H1 (cell line): ENCODE measurements at places on chromosomes 2 and 18.

DNA sequence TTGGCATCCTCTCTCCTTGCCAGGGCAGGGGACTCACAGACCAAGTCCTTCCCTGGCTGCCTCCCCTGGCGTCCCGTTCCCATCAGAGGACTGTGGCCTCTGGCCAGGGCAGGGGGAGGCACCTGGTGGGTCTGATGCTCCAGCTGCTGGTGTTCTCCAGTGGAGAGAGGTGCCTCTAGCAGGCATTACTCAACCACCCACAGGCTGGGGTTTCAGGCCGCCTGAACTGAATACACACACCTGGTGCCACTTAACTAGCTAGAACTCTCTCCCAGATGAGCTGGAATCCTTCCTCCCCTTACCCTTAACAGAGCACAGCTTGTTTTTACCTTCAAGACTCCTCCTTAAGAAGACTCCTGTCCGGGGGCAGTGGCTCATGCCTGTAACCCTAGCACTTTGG is 37.7 kb upstream of the CNGA3 start:
- DNase-seq: no peak

- no peak for DNase-seq
Measured at GRCh38 chr2:33492399-33493134, 16.1 kb downstream of the RASGRP3 start.

DNA sequence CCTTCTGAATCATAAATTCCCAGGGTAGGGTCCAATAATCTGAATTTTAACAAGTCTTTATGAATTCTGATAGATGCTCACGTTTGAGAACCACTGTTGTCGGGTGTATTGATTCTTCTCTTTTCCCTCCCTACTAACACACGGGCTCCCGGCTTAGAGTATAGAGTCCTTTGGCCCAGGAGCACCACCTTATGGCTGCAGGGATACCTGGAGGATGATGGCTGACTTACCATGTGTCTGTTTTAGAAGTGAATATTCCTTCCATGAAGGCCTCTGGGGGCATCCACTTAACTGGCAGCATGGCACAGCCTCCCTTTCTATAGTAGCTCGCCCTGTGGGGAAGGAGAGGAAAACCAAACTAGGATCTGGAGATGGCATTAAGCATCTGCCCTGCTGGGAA is 91.7 kb downstream of the CLIP4 start:
- DNase-seq: no peak

DNA sequence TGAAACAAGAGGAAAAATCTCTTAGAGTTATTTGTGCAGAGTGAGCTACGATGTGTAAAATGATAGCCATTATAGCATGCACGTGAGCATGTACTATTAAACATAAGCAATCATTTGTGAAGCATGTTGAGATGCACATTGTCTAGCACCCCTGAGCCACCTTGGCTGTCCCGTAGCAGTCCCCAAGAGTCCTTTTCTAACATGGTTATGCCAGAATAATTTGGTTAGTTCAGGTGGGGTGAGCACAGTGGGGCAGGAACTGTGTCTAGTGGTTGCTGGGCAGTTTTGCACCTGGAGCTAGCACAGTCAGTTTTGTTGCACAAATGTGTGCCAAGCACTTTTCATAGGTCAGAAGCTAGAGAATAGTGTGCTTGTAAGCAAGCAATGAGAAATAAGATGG is 809.8 kb downstream of the RNF144A start:
- DNase-seq: no peak

DNA sequence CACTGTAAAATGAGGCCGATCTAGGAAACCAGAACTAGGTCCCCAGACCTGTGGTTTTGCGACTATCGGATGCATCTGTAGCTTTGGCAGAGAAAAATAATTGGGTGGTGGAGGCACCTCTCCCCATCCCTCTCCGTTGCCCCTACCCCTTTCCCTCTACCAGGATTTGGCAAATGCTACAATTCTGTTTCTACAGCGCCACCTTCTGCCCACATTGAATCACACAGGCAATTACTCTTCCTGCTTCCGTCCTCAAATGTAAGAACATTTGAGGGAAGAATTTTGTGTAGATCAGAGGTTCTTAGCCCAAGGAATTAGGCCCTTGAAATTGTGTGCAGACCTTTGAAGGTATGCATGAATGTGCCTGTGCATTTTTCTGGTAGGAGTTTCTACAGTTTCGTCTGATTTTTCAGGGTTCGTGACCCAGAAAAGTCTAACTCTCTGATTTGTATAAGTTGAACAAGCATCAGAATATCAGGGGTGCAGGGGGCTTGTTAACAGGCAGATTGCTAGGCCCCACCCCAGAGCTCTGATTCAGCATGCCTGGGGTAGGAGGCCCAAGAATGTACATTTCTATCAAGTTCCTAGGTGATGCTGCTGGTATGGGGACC is 11.2 kb downstream of the ATP6V1B1 start:
- DNase-seq: no peak

DNA sequence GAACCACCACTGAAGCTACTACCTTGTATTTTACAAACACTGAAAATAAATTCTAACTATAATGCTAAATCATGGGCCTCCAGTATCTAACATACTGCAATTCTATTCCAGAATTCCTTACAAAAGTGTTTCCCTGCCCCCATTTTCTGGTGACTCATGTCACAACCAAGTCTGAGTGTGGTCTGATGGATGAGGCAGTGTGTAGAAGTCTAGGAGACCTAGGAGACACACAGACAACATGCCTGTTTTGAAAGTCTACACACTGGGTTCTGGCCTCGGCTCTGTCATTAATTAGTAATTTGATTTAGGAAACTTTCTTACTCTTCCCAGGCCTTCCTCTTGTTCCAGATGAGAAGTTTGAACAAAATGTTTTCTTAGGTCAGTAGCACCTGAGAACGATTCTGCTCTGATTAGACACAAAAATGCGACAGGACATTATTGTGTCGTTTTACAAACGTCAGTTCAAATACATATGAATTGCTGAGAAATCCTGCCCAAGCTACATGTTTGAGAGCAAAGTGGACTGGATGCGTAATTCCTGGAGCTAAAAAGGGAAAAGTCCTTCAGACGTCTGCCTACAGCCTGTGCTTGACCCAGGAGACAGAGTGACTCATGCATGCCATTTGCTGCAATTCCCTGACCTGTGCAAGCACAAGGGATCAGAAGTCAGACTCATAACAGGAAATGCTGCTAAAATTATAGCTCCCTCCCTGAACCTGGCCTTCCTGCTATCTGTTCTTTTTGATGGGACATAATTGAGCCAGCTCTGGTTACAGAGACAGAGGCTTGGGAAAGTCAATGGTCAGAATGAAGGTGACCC is 494.4 kb downstream of the SOX11 start:
- no peak for DNase-seq

GRCh38 chr2:239689410-239689809 is 288.6 kb upstream of the HDAC4 start:
- DNase-seq: no peak

- no peak for DNase-seq
Measured at GRCh38 chr18:51138936-51139335, 58.5 kb downstream of the MEX3C start.

- DNase-seq: no peak
Measured at GRCh38 chr2:157631861-157632260, 3.2 kb upstream of the ACVR1C start.

DNA sequence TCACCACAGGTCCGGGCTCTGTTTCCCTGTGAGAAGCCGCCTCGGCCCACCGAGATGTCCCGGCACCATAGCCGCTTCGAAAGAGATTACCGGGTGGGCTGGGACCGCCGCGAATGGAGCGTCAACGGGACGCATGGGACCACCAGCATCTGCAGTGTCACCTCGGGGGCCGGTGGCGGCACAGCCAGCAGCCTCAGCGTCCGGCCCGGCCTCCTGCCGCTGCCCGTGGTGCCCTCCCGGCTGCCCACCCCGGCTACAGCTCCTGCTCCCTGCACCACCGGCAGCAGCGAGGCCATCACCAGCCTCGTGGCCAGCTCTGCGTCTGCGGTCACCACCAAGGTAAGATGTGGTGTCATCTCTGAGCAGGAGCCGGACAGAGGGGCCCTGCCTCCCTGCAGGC is 177.2 kb downstream of the KLHL29 start:
- DNase-seq: no peak
